GM12891 (cell line): ENCODE measurements at places on chromosomes 7 and 10.

- no peak for DNase-seq
Measured at GRCh38 chr7:54260941-54261371, 281.2 kb upstream of the VSTM2A start.

DNA sequence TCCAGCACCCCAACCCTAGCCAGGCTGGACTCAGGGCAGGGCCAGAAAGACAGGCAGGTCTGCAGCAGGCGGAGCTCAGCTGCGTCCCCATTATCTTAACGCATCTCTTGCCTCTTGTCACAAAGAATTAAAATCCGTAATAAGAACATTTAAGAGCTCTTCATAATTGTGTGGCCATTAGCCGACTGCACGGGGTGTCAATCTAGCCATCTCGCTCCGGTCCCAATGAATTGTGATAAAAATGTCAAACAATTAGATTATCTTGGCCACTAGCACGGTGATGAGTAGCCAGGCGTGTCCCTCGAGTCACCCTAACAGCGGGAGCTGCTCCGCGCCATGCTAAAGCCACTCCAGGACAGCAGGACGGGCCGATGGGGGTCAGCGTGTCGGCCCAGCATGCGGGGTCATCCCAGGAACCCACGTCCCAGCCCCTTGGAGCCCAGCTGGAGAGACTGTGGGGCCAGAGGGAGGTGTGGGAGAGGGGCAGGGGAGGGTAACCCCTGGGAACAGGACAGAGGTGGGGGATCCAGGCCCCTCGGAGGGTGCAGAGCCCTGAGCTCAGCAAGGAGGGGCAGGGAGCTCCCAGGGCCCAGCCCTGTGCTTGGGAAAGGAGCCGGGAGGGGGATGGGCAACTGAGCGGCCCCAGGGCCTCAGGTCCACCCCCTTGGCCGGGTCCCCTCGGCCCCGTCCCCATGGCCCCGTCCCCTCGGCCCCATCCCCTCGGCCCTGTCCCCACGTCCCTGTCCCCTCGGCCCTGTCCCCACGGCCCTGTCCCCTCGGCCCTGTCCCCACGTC is 17.7 kb upstream of the NKX6-2 start:
- DNase-seq: no peak

DNA sequence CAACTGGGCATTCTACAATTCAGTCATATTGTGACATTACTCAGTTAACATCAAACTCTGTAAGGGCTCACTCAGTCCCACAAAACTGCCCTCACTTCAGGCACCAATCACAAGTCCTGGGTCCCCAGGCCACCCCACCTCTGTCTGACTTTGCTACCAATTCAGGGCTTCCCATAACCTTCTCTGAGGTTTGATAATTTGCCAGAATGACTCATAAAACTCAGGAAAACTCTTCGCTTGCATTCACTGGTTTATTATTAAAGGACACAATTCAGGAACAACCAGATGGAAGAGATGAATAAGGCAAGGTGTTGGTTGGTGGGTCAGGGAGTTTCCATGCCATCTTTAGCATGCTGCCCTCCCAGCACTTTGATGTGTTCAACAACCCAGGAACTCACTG is 41.3 kb downstream of the AVL9 start:
- no peak for DNase-seq

DNA sequence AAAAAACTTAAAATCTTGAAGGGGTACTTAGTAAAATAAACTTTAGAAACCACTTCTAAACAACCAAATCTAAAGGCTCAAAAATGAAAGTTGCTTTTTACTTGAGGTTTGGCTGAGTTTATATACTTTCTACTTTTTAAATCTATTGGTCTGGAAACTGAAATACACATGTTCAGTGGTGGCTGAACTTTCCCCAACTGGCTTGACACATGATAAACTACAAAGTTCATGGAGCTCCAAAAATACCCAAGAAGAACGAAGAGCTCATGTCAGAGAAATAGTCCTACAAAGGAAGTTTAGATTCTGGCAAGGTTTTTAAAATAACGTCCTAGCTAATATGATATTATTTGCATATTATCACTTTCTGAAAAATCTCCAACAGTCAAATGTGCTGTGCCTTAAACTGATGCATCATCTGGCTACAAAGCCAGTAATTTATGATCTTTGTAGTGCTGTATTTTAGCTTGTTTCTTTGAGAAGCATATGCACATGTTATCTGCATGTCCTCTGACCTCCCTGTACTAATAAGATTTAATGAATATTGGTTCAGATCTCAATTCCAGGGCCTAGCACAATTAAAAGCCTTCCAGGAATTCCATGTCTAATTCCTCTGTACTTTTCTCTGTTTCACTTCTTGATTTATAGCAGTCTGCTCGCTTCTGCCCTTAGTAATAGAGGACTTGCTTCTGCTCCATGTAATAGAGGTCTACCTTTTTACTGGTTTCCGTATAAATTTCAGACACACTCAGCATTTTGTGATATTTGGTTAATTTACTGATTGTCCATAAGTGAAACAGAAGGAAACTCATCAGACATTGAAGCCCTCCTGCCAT is 28.2 kb downstream of the SEMA3C start:
- DNase-seq: no peak
